Stimulated activated naive CD8-positive, alpha-beta T cell treated with anti-CD3 and anti-CD28 coated beads, Interleukin-15, amount 100 ng/mL, for 72 hours (primary cell): ENCODE measurements at places on chromosomes 1 and 21.

- no peak for DNase-seq
Measured at GRCh38 chr1:151563376-151563775, 23.3 kb downstream of the TUFT1 start.

DNA sequence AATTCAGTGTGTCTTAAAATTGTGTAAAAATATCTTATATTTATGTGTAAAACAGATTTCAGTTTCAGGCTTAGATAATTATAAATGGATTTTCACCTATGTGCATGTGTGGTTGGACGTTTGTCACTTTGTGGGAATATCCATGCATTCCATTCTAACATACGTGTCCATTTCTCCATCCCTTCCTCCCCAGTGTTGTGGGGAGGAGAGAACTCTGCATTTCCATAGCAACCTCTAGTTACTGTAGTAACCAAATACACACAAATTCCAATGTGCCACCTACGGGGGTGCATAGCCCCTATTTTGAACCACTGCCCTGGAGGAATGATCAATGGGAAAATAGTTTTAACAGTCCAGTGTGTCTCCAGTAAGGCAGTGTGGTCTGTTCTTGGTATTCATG, 79.0 kb downstream of the RASAL2 start:
- DNase-seq, result no peak

GRCh38 chr1:221729771-221730330, 12.0 kb downstream of the DUSP10 start:
- DNase-seq, result no peak

- DNase-seq, result no peak
Measured at GRCh38 chr1:18970762-18971161, 14.3 kb upstream of the IFFO2 start.

GRCh38 chr1:115810609-115811008, 30.3 kb downstream of the NHLH2 start:
- no peak for DNase-seq

- DNase-seq, result no peak
Measured at GRCh38 chr21:46356494-46357334, 32.8 kb downstream of the PCNT start.

GRCh38 chr1:117674521-117675400, 68.9 kb downstream of the TENT5C start:
- no peak for DNase-seq

- DNase-seq, result no peak
Measured at GRCh38 chr1:232423591-232423990, 206.3 kb downstream of the SIPA1L2 start.

DNA sequence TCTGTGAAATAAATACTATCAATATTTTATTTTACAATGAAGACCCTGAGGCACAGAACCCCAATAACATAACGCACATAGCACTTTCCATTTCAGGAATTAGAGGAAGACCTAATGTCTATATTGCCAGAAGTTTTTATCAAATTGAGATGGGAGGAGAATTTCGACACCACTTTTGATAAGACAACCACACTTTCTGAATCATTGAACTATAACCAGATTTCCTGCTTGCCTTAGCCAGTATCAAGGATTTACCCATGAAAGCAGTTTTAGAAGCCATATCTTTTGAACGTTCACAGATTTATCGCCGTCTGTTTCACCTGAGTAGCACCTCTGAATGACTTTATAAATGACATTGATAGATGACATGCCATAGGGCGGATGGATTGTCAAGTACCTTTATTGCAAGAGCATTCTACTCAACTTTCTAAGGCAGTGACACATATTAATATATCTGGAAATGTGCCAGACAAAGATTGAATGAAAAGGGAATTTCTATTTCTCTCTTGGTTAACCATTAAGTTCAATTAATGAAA, 768.4 kb downstream of the LTN1 start:
- no peak for DNase-seq

- no peak for DNase-seq
Measured at GRCh38 chr1:94389298-94389697, 28.9 kb upstream of the ABCD3 start.

DNA sequence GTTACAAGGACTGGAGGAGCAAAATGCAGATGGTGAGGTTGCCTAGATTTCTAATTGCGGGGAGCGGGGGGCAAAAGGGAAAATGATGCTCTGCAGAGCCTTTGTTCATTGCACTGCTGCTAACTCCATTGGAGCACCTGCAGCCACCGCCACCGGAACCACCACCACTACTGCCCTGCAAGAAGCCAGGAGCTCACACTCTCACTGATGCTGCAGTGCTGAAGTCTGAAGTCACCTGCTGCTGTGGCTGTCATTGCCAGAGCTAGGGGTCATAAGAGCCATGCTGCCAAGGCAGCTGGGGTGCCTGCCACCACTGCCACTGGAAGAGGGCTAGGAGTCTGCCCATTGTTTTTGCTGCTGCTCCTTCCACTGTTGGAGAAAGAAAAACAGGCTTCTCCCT, 7.3 kb upstream of the HPCAL4 start:
- no peak for DNase-seq

GRCh38 chr1:158124034-158124433, 56.7 kb upstream of the CD1D start:
- DNase-seq, result no peak

DNA sequence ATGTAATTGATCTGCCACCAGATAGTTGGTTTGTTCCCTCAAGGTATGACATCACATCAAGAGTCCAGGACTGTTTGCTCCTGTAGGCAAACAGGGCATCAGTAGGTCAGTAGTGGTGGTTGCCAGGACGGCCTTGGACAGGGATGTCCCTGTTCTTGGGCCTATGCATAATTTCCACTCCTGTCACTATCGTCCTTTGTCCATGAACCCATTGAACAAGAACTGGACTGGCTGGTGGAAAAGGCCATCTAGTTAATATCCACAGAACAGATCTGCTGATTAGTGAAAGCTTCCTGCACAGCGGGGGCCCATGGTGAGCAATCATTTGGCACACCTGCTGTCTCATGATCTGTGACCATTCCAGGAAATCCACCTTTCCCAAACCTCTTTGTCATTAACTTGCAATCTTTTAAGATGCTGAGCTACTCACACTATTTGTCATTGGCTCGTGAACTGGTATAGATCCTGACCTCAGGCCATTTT, 12.4 kb upstream of the BSDC1 start:
- DNase-seq, result no peak

GRCh38 chr1:22819361-22819760, 108.7 kb downstream of the EPHB2 start:
- no peak for DNase-seq

GRCh38 chr21:32190493-32191144, 88.2 kb downstream of the MIS18A start:
- no peak for DNase-seq

- DNase-seq, result no peak
Measured at GRCh38 chr1:235950318-235950717, 83.6 kb upstream of the LYST start.

DNA sequence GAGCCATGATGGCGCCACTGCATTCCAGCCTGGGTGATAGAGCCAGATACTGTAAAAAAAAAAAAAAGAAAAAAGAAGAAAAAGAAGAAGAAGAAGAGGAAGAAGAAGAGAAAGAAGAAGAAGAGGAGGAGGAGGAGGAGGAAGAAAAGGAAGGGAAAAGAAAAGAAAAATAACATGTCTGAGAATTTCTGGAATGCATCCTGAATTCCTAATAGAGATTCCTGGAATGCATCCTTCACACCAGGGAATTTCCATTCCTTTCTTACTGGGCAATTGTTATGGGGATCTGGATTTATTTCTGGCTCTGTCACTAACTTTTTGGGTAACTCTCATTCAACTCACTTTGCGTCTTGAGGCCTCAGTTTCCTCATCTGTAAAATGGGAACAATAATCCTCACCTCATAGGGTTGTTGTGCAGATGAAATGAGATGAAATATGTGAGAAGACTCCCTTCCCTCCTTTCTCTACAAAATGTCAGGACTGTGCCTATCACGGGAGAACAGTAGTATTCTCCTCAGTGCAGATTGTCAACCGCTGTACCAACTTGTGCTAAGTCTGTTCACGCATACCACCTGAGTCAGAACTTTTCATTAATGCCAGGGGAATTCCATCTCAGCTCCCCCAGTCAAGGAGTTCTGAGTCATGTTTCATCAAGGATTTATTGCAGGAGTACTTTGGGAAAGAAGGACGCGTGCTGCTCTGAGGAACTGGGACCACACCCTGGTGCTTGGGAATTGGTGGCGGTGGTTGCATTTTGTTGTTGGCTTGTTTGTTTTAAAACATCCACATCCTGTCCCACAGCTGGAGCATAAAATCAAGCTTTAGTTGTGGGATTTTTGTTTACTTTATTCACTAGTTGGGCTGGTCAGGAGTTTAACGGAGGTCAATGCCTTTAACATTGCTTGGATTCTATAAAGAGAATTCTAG, 42.4 kb upstream of the ROR1 start:
- no peak for DNase-seq

DNA sequence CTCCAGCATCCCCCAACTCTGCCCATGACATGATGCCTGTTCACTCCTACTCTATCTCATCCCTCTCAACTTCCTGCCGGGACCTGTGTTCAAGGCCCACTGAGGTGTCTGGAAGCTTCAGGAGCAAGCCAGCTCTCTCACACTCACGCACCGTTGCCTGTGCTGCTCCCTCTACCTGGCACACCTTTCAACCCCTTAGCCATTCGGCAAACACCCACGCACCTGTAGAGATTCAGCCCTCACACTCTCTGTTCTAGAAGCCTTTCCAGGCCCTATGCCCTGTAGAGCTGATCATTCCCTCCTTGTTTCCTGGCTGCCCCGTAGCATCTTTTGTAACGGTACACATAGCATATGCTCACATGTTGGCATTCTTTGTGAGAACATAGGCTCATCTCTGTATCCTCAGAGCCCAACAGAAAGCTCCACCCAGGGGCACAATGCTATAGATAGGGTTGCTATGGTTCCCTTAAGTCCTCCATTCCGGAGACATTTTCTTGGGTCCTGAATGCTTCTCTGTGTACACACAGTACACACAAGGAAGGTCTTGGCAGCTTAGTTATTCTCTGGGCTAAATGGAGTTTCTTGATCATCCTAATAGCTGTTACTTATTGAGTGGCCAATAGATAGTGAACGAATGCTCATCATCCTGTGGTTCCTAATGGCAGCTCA, 1.3 kb downstream of the C8B start:
- DNase-seq, result no peak

DNA sequence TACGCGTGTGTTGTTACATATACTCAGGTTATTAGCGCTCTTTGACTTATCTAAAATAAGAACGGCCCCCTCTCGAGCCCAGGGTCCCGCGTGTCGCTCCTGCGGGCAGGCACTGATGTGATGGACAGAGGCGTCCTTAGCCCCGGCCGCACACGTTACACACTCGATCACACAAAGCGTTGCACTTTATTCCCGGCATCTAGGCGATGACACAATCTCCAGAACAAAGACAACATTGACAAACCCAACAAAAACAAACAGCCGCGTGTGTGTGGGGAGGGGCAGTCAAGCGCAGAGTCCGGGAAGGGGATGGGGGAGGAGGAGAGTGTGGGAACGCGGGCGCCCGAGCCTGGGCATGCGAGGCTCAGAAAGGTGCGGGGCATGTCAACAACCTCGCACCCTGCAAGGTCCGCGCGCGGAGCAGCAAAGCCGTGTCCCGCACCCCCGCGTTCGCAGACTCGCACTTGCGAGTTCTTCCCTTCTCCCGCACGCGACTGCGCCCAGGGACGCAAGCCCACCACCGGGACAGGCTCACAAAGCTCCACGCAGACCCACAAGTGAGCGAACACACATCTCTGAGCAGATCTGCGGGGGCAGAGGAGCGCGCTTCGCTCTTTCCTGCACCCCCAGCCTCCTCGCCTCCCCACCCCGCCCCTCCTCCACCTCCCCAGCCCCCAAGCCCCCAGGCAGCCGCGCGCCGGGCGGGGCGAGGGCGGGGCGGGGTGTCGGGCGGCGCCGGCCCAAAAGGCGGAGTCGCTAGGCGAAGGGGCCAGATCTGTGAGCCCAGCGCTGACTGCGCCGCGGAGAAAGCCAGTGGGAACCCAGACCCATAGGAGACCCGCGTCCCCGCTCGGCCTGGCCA, at the start of gene EFNA1:
TSS of gene EFNA1 (plus strand) at position 772 of the 862 bp plus-strand sequence. CDS start 102 bp downstream, outside the sequence.
- DNase-seq, result peak; percentile 40

DNA sequence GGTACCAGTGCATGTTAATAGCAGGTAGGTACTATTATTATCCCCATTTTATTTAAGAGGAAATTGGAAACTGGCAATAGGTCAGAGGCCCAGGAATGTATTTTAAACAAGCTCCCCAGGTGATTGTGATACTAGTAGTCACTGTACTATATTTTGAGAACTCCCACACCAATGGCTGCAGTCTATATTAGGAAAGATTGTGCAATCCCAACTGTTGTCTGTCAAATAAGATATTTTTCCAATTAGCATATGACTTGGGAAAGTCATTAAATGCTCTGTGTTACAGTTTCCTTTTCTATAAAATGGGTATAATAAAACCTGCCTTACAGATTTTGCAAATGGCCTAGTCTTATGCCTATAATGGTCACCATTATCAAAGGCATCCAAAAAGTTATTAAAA, 94.2 kb upstream of the DMRTA2 start:
- DNase-seq, result no peak

GRCh38 chr1:170032531-170033280, 41.8 kb downstream of the KIFAP3 start:
- DNase-seq, result no peak

- DNase-seq, result no peak
Measured at GRCh38 chr21:42809171-42809570, 70.2 kb downstream of the WDR4 start.

DNA sequence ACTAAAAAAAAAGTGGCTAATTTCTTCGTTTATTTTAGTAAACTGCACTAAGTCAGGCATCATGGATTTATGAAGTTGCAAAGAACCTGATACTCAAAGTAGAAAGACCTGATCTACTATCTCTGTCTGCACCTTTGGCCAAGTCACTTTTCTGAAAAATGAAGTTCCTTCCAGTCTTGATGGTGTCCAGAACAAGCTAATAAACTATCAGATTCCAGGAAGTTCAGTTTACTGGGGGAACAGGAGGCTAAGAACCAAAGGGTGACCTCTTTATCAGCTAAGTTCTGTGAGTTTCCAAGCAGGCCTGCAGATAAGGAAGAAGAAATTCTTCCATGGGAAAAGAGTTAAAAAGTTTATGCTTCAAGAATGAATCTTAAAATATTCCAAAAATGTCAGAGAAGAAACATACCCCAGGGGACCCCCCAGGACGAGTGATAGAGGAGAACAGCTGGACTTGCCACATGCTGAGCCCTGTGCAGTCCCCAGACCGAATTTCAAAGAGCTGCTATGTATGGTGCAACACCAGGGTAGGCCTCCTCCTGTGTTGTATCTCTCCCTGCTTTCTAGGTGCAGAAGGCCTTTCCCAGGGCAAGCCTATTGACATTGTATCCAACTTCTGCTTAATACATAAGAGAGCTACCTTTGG, 72.8 kb upstream of the FGGY start:
- DNase-seq, result no peak

DNA sequence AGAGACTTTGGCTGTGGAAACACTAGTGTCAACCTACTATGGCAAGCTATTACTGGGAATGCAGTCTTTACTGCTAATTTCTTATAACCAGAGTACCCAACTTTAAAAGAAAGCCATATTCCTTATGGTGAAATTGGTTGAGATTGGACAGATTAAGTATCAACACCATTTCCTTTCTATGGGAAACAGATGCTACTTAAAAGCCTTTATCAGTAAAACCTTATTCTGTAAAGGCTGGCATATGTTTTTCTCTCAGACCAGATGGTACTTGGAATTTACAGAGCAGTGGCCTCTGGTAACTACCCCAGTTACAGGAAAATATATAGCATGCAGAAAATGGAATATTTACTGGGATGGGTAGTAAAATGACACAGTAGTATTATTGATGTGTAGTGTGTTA, 18.8 kb downstream of the IFI44 start:
- DNase-seq, result no peak
